ENCODE measurements at places on chromosomes 16 and 17. TPM values are rescaled to one million over a fixed set of nuclear protein-coding genes. Genes with fewer than 3 reads are reported as not detected.

GRCh38 chr17:7717756-7718350 lies 309 bp downstream of the DNAH2 start:
- DNase-seq: no peak

GRCh38 chr17:8857919-8858318 lies 9.6 kb downstream of the PIK3R6 start:
- no peak for DNase-seq

GRCh38 chr16:11179574-11179973 lies 76.4 kb downstream of the SOCS1 start:
- no peak for DNase-seq

DNA sequence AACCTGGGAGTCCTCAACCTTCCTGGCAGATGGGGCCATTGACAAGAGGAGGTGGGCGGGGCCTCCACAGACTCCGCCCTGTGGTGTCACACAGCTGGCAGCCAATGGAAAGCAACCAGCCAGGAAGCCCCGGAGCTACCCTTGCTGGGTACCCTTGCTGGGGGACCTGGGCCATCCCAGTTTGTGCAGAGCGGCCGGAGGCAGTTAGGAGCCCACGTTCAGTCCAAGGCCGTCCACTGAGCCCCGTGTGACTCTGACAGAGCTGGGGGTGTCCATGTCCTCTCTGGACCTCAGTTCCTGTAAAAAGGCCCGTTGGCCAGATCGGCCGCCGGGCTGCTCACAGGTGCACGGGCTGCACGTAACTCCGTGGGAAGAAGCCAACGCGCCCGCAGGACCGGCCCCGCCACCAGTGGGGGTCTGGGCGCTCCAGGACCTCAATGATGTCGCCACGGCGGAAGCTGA lies 17.1 kb upstream of the FAM83G start:
- no peak for DNase-seq

ACSM2A gene
- total RNA-seq: not detected

CMTM1 gene
- total RNA-seq: 10.0 TPM

TRIM25 gene
- 45.6 TPM for total RNA-seq

ITGAD gene
- not detected for total RNA-seq

All from mesothelial cell of epicardium (in vitro differentiated cells).